Stimulated activated CD8-positive, alpha-beta memory T cell treated with anti-CD3 and anti-CD28 coated beads, Interleukin-4, amount 100 ng/mL, for 24 hours (primary cell): ENCODE measurements at places on chromosomes 6 and 20.
A peak's percentile ranks its signal among the peaks of the same experiment; 100 is the strongest.

DNA sequence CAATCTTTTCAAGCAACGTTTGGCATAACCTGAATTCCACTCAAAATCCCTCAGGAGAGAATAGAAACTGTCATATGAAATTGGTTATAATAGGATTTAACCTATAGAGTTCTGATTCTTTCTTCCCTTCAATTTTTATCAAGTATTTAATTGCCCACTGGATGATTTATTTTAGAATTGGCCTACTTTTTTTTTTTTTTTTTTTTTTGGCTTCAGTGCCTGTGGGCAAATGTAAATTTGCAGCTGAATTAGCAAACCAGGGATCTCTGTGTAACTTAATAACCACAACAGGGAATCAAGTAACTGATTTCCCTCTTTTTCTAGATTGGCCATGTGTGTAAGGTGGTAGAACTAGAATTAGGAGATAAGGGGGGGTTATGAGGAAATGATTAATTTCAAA, 157.0 kb downstream of the SOX4 start:
- DNase-seq: no peak

GRCh38 chr6:43766964-43767461, 3.0 kb upstream of the VEGFA start:
- DNase-seq: no peak

GRCh38 chr6:169804427-169804826, 53.0 kb downstream of the ERMARD start:
- DNase-seq: no peak

GRCh38 chr6:144302701-144303372, 17.7 kb downstream of the UTRN start:
- DNase-seq: no peak

DNA sequence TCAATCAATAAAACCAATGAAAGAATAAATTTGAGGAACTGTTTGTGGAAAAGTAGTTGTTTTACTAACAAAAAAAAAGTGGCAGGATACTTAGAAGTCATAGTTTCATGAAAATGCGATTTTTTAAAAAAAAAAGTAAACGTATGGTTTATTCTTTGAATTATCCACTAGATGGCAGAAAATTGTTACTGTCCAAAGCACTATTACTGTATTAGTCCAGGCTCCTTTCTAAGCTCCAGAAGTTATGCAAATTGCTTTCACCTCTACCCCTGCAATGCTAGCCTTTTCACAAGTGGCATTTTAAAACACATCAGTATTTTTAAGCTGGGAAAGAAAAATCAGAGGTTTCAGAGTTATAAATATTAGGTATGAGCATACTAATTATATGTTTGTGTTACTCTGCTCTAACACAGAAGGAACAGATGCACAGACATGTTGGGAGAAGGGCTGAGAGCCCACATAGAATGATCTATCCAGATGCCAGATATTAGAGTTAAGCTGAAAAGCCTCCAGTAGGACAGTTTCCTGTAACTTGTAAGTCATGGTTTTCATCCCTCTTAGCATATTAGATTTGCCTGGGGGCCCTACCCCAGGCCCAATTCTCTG, 63.9 kb downstream of the FHL5 start:
- DNase-seq: no peak

DNA sequence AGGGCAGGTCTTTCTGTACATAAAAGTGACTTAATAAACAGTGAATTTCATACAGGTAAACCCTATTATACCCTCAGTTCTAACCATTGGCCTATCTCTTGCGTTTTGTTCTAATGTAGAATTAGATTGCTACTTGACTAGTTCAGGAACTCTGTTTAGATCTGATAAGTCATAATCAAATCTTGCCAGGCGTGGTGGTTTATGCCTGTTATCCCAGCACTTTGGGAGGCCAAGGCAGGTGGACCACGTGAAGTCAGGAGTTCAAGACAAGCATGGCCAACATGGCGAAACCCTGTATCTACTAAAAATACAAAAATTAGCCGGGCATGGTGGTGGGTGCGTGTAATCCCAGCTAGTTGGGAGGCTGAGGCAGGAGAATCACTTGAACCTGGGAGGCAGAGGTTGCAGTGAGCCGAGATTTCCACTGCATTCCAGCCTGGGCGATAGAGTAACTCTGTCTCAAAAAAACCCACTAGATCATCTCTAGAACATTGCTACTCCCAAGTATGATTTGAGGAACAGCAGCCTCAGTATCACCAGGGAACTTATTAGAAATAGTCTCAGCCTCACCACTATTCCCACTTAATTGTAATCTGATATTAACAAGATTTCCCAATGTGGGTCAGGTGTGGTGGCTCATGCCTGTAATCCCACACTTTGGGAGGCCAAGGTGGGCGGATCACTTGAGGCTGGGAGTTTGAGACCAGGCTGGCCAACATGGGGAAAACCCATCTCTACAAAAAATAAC, 12.2 kb downstream of the GTPBP2 start:
- no peak for DNase-seq

GRCh38 chr20:53568351-53568750, 25.3 kb downstream of the ZNF217 start:
- no peak for DNase-seq

DNA sequence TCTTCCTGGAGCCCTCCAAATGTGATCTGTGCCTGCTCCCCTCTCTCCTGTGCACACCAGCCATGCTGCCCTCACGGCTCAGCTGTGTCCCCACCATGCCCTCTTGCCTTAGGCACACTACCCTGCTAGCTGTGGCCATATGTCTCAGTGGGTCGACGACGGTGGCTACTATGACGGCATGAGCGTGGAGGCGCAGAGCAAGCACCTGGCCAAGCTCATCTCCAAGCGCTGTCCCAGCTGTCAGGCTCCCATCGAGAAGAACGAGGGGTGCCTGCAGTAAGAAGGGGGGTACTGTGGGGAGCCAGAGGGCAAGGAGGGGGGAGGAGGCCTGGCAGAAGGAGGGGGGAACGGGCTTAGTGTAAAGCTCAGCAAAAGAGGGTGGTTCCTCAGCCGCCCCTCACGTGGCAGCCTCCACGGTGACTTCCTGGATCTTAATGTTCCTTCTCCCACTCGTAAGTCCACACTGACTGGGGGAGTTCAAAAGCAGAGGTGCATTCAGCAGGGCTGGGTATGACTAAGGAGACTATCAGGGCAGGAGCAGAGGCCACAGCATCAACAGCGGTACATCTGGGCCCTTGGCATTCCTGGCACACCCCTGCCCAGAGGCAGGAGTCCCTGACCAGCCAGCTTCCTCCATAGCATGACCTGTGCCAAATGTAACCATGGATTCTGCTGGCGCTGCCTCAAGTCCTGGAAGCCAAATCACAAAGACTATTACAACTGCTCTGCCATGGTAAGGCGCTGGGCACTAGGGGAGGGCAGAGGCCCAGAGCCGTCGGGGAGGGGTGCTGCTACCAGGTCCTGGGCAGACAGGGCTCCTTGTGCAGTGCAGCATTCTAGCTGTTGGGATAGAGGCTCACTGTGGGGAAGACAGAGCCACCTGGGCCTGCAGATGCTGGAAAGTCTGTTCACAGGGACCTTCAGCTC, 8.0 kb downstream of the DNPH1 start:
- no peak for DNase-seq

GRCh38 chr6:113068570-113068969, 721.4 kb downstream of the RFPL4B start:
- no peak for DNase-seq

GRCh38 chr20:44731657-44732056, 14.0 kb upstream of the KCNK15 start:
- DNase-seq: no peak

GRCh38 chr20:2930538-2930937, 57.3 kb downstream of the PTPRA start:
- no peak for DNase-seq

- DNase-seq: no peak
These were observed 536.2 kb upstream of the NRSN1 start for GRCh38 chr6:23589811-23590210.

GRCh38 chr6:72861935-72862432, 240.1 kb downstream of the KCNQ5 start:
- no peak for DNase-seq

DNA sequence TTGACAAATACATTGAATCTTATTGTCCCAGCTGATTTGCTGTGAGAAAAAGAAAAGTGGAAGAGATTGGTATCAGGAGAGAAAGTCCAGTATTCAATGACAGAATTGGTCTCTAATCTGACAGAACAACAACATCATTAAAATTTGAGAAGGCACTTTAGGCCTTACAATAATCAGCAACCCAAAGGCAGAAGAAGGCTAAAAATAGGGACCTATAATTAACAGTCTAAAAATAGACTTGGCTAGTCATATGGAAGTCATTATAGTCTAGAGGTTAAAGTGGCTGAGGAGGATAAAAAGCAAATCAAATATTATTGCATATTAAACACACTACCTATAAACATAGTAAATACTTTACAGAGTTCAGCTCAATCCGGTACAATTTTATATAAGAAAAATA, 393.6 kb upstream of the JAG1 start:
- no peak for DNase-seq

DNA sequence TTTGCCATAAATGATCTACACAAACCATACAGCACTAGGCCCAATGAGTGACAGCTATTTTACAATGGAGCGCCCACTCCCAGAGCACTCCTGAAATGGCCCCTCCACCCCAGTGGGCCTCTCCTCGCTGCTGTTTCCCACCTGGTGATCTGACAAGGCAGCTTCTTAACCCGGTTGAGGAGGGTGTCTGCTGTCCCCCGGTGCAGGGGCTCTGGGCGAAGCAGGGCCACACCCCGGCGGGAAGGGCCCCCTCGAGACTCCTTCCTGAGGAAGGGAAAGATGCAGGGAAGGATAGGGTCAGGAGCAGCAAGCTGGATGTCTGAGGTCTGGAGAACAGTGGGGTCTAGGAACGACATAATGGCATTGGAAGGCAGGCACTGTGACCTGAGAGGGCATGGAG, 10.2 kb downstream of the ABHD16A start:
- DNase-seq: no peak

DNA sequence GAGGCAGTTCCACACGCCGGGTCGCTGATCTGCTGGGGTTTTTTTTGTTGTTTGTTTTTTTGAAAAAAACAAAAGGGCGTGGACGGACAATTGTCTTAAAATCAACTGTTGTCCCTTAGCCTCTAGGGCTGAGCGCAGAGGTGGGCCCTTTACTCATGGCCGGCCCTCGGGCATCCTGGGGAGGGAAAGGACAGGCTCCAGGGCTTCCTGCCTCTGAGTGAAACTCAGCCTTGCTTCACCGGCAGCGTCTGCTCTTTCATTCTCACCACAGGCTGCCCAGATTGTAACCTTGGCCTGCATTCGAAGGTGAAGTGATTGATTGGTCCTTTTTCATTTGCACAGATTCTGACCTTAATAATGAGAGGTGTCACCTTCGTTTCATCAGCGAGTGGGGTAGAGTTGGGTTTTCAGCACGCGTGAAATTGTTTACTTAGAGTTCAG, 797 bp downstream of the SMIM13 start:
- peak; percentile 19 for DNase-seq

DNA sequence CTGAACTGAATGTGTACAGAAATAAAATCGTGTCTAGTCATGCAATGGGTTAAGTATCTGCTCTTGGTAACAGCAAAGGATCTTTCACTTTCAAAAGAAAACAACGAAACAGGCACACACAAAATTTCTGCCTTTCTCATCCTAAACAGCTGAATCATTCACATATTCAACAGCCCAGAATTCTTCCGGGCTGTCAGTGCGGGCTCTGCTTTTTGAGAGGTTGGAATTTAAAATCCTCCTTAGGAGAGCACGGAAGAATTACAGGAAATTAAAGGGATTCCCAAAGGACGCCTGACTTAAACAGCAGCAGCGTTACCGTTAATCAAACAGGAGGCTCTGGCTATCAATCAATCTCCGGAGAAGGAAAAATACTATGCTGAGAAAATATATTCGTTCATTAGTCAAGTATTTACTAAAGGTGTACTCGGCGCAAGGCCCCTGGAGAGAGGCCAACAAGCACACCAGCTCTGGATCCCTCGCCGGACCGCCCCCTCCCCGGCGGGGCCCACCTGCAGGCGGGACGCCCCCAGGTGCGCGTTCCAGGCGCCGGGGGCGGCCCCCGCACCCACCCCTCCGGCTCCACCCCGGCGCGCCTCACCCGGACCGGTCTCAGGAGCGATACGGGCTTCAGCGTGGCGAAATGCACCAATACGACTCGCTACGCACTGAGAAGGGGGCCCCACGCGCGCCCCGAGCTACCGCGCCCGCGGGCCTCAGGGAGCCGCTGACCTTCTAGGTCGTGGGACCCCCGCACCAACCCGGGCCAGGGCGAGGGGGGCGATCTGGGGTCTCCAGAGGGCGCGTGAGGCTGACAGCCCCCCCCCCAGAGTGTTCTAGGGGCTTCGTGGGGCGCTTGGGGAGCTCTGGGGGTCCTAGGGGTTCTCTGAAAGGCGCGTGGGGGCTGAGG, 1.0 kb downstream of the NAPB start:
- DNase-seq: peak; percentile 34

- no peak for DNase-seq
These were observed 60.9 kb downstream of the EPHA7 start for GRCh38 chr6:93358435-93358834.

GRCh38 chr6:1228754-1229191, 83.1 kb upstream of the FOXQ1 start:
- no peak for DNase-seq

- DNase-seq: no peak
These were observed 403.1 kb upstream of the ID4 start for GRCh38 chr6:19434065-19434464.
